Naive thymus-derived CD4-positive, alpha-beta T cell (primary cell): ENCODE measurements at places on chromosomes 7 and 10. TPM values are rescaled to one million over a fixed set of nuclear protein-coding genes. Genes with fewer than 3 reads are reported as not detected.

SPDYE5 gene
- total RNA-seq = 0.57 TPM

SLC26A5 gene
- total RNA-seq = not detected

CALN1 gene
- not detected for total RNA-seq

TUBB8 gene
- total RNA-seq = not detected

HEPACAM2 gene
- not detected for total RNA-seq

CELF2 gene
- total RNA-seq = 207 TPM

DNAH11 gene
- not detected for total RNA-seq

TEX36 gene
- total RNA-seq = not detected

C10orf105 gene
- 0.13 TPM for total RNA-seq

PRR15 gene
- not detected for total RNA-seq

GRCh38 chr10:76459016-76459730 lies 1027.7 kb downstream of the LRMDA start:
- no peaks in the 10 kb centered on the region for H3K4me1 ChIP-seq
- no peak overlapping the region for H3K27ac ChIP-seq
- DNase-seq = no peak
- H3K36me3 ChIP-seq = no peaks in the 10 kb centered on the region
- no peaks in the 10 kb centered on the region for H3K27me3 ChIP-seq

DNA sequence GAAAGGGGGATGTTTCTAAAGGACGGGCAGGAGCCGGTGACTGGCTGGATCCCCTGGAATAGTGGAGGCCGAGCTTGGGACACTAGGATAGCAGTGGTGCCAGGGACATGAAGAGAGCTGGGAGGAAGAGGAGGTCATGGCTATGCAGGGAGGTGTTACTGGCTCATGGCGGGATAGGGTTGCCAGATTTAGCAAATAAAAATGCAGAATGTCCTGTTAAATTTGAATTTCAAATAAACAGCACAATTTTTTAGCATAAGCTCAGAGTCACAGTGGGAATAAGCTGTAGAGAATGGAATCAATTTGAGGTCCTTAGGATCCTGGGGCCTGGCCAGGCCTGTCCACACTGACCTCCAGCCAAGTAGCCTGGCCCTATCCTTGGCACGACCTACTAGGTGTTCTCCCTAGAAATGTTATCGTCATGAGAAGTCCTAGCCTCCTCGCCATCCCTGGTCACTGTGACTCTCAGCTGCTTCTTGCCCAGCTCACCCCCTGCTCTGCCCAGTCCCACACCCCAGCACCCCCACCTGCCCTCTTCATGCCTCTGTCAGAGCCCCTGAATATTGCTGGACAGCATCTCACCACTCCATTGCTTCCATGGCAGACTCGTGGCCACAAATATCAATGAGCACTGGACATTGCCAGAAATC lies 7.6 kb upstream of the KCP start:
- DNase-seq = no peak
- H3K27me3 ChIP-seq = peaks cover 4% of the 10 kb centered on the region
- no peak overlapping the region for H3K27ac ChIP-seq
- H3K4me3 ChIP-seq = no peak overlapping the region

GRCh38 chr7:8751557-8752231 lies 318.3 kb downstream of the NXPH1 start:
- no peaks in the 10 kb centered on the region for H3K27me3 ChIP-seq
- DNase-seq = no peak
- H3K36me3 ChIP-seq = no peaks in the 10 kb centered on the region
- no peak overlapping the region for H3K4me3 ChIP-seq
- H3K4me1 ChIP-seq = no peaks in the 10 kb centered on the region

GRCh38 chr10:129773359-129773990 lies 190.6 kb downstream of the EBF3 start:
- no peak overlapping the region for H3K4me3 ChIP-seq
- no peak for DNase-seq
- H3K27me3 ChIP-seq = no peaks in the 10 kb centered on the region
- no peaks in the 10 kb centered on the region for H3K4me1 ChIP-seq

GRCh38 chr10:84398696-84399095 lies 70.3 kb downstream of the CCSER2 start:
- no peaks in the 10 kb centered on the region for H3K27me3 ChIP-seq
- H3K36me3 ChIP-seq = no peaks in the 10 kb centered on the region
- no peak overlapping the region for H3K27ac ChIP-seq
- no peak overlapping the region for H3K4me3 ChIP-seq

DNA sequence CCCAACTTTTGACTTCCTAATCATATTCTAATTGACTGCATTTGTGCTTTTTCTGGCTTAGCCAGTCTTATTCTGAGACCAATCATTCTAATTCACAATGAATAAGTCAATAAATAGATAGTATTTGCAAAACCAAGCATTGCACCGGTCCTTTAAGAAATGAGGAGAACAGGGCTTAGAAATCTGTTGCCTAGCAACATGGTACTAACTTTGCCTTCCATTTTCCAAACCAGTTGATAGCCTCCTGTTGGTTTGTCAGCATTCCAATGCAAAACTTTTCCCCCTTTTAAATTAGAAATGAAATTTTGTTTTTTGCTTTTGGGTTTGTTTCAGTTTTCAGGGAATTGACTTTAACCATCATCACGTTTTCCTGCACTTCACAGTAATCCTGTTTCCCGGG lies 603.5 kb upstream of the NRP1 start:
- H3K4me3 ChIP-seq = no peak overlapping the region
- no peak overlapping the region for H3K27ac ChIP-seq
- DNase-seq = no peak

DNA sequence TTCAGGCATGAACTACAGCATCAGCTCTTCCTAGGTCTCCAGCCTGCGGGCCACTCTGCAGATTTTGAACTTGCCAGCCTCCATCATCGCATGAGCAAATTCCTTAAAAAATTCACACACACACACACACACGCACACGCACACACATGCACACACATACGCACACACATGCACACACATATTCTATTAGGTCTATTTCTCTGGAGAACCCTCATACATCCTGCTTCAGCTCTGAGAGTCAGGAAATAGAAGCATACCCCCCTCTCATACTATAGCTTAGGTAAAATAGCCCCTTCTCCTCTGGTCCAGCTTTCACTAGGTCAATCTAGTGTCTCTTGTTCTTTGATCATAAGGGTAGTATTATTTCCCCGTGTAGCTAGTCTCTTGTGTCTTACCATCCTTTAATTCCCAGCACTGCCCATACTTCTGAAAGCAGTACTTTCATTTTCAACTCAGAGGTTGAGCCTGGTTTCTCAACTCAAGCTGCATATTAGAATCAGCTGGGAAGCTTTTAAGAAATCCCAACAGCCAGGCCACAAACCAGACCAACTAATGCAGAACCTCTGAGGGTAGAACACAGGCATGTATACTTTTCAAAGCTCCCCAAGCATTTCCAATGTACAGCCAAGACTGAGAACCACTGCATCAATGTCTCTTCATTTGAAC lies 30.9 kb upstream of the ITGB8 start:
- H3K27me3 ChIP-seq = no peaks in the 10 kb centered on the region
- no peak overlapping the region for H3K27ac ChIP-seq
- H3K4me3 ChIP-seq = no peak overlapping the region
- no peaks in the 10 kb centered on the region for H3K4me1 ChIP-seq
- no peak for DNase-seq

DNA sequence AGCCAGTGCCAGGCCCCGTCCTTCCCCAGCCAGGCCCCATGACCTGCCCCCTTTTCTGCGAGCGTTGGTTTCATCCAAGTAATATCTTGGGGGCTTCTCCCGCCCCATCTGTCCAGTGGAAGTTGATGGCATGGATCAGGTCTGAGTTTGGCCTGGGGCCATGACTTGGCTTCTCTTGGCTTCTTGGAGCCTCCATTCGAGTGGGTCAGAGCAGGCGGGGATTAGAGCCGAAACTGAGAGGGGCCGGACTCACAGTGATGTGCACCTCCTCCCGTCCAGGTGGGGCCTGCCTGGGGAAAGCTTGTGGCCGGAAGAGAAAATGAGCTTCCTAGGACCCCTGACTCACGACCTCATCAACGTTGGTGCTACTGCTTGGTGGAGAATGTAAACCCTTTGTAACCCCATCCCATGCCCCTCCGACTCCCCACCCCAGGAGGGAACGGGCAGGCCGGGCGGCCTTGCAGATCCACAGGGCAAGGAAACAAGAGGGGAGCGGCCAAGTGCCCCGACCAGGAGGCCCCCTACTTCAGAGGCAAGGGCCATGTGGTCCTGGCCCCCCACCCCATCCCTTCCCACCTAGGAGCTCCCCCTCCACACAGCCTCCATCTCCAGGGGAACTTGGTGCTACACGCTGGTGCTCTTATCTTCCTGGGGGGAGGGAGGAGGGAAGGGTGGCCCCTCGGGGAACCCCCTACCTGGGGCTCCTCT lies 15.1 kb upstream of the LIMK1 start:
- no peak overlapping the region for H3K27ac ChIP-seq
- no peaks in the 10 kb centered on the region for H3K36me3 ChIP-seq
- no peaks in the 10 kb centered on the region for H3K4me1 ChIP-seq
- no peak overlapping the region for H3K4me3 ChIP-seq
- DNase-seq = no peak

- DNase-seq = no peak
- H3K4me3 ChIP-seq = peak overlapping the region; percentile 59
- no peaks in the 10 kb centered on the region for H3K27me3 ChIP-seq
Observed at GRCh38 chr7:128136215-128136597, 104.9 kb upstream of the LEP start.
